ENCODE measurements at places on chromosomes 5 and 9.

DNA sequence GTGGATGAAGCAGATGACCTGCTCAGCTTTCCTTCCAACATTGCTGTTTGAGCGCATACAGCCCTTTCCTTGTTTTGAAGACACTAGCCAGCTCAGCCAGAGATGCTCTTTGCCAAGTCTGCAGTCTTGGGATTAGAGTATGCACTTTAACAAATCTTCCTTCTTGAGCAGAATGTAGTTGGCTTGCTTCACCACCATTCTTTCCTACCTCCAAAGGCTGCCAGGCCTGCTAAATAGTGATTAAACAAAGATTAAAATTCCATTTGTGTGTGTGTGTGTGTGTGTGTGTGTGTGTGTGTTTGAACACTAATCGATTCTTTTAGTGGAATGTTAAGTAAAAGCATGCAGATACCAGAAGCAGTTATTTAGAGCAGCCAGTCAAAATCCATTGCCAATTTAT, 97.6 kb downstream of the GALNT10 start:
- DNase-seq, result no peak

- no peak for DNase-seq
Observed at GRCh38 chr9:124720429-124721108, 50.5 kb downstream of the NR6A1 start.

DNA sequence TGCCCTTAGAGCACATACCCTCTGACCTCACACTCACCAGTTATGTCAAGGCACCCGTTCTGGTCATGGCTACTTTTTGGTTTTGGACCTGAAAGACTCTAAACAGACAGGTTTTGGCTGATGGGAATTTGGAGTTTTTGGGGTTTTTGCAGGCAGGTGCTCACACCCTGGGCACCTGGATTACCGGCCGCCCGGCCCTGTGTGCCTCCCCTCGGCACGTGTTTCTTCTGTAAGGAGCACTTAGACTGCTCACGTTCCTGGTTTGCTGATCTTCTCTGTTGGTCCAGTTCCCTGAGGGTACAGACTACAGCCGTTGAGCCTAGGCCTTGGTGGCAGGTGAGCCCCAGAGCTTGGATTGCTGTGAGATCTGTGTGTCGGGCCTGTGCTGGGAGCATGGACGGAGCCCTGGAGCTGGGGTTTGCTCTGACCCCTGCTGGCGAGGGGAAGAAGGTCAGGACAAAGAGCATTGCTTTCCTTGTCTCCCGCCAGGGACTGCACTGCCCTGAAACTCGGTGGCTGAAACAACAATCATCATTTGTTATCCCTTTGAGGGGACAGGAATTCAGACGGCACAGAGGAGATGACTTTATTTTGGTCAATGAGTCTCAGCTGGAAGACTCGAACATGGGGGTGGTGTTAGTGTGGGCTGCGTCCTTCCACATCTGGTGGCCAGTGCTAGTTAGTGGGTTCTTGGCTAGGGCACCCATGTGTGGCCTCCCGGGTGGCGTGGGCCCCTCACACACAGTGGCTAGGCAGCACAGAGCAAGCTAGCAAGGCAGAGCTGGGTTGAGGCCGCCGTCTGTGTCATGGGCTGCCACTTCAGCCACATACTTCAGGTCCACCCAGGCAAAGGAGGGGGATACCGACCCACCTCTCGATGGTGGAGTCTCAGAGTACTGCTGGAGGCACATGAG, 76.4 kb downstream of the EHMT1 start:
- no peak for DNase-seq

- DNase-seq, result no peak
Observed at GRCh38 chr5:172910828-172911627, 48.2 kb upstream of the RPL26L1 start.

DNA sequence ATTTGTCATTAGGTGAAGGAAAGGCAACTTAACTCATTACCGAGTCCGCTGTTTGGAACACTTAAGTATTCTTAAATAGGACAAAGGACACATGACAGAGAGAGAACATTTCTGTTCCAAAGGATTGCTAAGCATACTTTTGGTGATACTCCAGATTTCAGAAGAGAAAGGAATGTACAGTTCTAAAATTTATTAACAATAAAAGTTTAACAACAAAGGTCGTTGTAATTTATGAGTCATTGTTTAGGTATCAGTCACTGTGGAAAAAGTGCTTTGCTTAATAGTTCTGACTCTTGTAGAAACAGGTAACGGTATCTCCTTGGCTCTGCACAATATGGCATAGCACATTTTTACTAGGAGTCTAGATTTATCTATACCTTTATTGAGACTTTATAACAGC, 36.3 kb upstream of the PAM start:
- DNase-seq, result no peak

GRCh38 chr5:149389552-149390495, 10.7 kb upstream of the IL17B start:
- no peak for DNase-seq

DNA sequence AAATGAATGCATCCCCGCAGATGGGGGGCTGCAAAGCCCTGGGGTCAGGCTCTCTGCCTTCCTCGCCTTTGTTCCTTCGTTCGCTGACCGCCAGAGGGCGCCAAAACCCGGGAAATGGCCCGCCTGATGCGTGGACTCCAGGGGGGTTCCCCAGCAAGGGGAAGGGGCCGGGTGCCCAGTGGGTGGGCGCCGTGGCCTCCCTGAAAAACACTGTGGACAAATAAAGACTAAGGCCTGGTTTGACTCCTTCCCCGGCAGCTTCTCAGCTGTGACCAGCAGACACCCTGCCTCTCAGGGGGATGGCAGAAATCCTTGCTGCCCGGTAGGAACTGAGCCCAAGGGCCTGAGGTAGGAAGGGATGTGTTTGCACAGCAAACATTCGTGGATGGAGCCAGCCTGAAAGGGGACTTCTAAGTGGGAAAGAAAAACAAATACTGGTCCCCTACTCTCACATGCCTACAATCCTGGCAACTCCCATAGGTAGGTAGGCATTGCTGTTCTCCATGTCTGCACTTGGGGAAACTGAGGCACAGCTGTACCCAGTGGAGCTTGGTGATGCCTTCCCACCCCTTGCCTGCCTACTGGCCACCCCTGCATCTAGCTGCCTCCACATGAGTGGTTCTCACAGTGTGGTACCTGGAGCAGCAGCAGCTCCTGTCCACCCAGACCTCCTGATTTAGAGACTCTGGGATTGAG, 57.7 kb downstream of the DUSP1 start:
- no peak for DNase-seq

GRCh38 chr9:631596-631995, 209.9 kb upstream of the DMRT1 start:
- DNase-seq, result no peak
